ENCODE measurements at places on chromosomes 11 and 22. TPM values are rescaled to one million over a fixed set of nuclear protein-coding genes. Genes with fewer than 3 reads are reported as not detected.
A peak's percentile ranks its signal among the peaks of the same experiment; 100 is the strongest.

- no peaks in the 10 kb centered on the region for H3K36me3 ChIP-seq
- H3K27me3 ChIP-seq, result no peaks in the 10 kb centered on the region
- H3K4me3 ChIP-seq, result no peak overlapping the region
- H3K4me1 ChIP-seq, result peaks cover 6% of the 10 kb centered on the region
Observed at GRCh38 chr11:83628622-83629355, 342.6 kb upstream of the CCDC90B start.

DNA sequence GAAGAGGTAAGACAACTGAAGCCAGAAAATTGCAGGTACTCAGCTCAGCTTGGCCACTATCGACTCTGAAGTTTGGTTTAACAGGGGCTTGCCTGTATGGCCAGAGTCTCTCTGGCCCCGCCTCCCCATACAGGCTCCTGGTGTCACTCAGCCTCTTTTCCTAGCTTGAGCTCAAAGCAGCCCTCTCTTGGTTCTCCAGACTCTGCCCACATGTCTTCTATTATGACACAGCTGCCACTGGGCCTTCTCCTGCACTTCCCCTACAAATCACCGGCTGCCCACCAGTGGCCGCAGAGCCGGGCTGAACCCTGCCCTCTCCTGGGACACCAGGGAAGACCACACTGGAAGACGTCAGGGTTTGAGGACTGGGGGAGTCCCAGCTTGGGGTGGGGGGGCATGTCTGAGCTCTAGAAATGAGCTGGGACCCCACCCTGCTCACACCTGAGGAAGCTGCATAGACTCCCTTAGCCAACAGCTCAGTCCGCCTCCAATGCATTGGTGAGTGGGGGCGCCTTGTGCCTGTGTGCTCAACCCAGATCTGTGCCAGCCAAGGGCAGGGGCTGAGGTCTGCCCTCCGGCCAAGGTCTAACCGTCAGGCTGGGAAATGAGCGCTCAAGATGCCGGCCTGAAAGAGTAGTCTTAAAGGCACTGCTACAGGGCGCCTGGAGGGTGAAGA, 94.4 kb upstream of the LMO1 start:
- H3K27me3 ChIP-seq, result peaks cover 3% of the 10 kb centered on the region
- H3K4me3 ChIP-seq, result no peak overlapping the region
- no peaks in the 10 kb centered on the region for H3K36me3 ChIP-seq
- DNase-seq, result no peak
- H3K27ac ChIP-seq, result no peak overlapping the region

- no peaks in the 10 kb centered on the region for H3K36me3 ChIP-seq
- H3K4me3 ChIP-seq, result no peak overlapping the region
- H3K27ac ChIP-seq, result no peak overlapping the region
- H3K27me3 ChIP-seq, result peaks cover 4% of the 10 kb centered on the region
- no peak for DNase-seq
Observed at GRCh38 chr11:69910519-69911309, 91.5 kb upstream of the FGF3 start.

Gene TMEM151A
- not detected for total RNA-seq

Gene OR51B5
- 0.82 TPM for total RNA-seq

GRCh38 chr11:111413849-111414248, 34.8 kb upstream of the POU2AF1 start:
- H3K4me3 ChIP-seq, result no peak overlapping the region
- H3K4me1 ChIP-seq, result peaks cover 16% of the 10 kb centered on the region
- no peak for DNase-seq
- no peak overlapping the region for H3K27ac ChIP-seq
- H3K36me3 ChIP-seq, result no peaks in the 10 kb centered on the region

- DNase-seq, result no peak
- no peaks in the 10 kb centered on the region for H3K27me3 ChIP-seq
- no peak overlapping the region for H3K4me3 ChIP-seq
- no peak overlapping the region for H3K27ac ChIP-seq
Observed at GRCh38 chr11:116986521-116987105, 111.6 kb downstream of the SIK3 start.

- H3K4me3 ChIP-seq, result no peak overlapping the region
- H3K36me3 ChIP-seq, result no peaks in the 10 kb centered on the region
- no peak overlapping the region for H3K27ac ChIP-seq
- H3K4me1 ChIP-seq, result peaks cover 9% of the 10 kb centered on the region
- DNase-seq, result no peak
- H3K27me3 ChIP-seq, result no peaks in the 10 kb centered on the region
Observed at GRCh38 chr11:24636291-24636629, 139.4 kb downstream of the LUZP2 start.

GRCh38 chr11:80958987-80959386, 1518.2 kb upstream of the TENM4 start:
- H3K4me1 ChIP-seq, result no peaks in the 10 kb centered on the region
- H3K36me3 ChIP-seq, result no peaks in the 10 kb centered on the region
- DNase-seq, result no peak
- H3K27ac ChIP-seq, result no peak overlapping the region
- H3K4me3 ChIP-seq, result no peak overlapping the region

DNA sequence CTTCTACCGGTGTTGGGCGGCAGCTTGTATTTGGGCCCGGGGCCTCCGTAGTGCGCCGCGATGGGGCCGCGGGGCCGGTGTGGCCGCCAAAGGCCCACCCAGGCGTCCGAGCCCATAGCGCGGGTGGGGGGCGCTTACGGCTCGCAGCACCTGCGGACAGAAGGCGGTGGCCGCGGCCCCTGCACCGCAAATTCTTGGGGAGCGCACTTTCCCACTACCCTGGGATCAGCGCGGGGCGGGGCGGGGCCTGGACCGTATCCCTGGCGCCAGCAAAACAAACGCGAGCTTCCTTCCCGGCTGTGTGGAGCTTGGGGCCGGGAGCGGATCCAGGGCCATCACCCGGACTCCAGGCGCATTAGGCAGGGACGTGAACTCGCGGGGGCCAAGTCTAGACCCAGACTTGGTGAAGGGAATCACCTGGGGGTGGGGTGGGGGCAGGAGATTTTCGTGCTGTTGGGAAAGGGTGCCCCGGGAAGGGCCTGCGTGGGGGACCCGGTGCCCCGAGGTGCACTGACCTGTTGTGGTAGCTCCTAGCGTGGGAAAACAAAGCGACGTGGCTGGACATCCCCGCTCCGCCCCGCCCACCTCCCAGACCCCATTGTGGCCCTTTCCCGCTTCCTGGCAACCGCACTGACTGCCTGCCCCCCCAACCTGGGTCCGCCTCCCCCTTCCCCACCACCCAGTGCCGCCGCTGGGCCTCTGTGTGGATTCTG, 2.3 kb upstream of the TYMP start:
- peaks cover 8% of the 10 kb centered on the region for H3K4me1 ChIP-seq
- H3K27ac ChIP-seq, result peak overlapping the region; percentile 66
- peak overlapping the region; percentile 77 for H3K4me3 ChIP-seq
- peaks cover 27% of the 10 kb centered on the region for H3K27me3 ChIP-seq

Gene LIPT2
- 6.5 TPM for total RNA-seq

GRCh38 chr22:48959496-48959895, 868.2 kb downstream of the BRD1 start:
- no peak for DNase-seq
- peaks cover 3% of the 10 kb centered on the region for H3K36me3 ChIP-seq
- no peak overlapping the region for H3K27ac ChIP-seq
- H3K4me3 ChIP-seq, result no peak overlapping the region
- H3K4me1 ChIP-seq, result peaks cover 29% of the 10 kb centered on the region

- no peak overlapping the region for H3K27ac ChIP-seq
- H3K27me3 ChIP-seq, result peaks cover 3% of the 10 kb centered on the region
- peaks cover 27% of the 10 kb centered on the region for H3K4me1 ChIP-seq
- H3K36me3 ChIP-seq, result peaks cover 4% of the 10 kb centered on the region
- H3K4me3 ChIP-seq, result no peak overlapping the region
Observed at GRCh38 chr11:120385110-120385509, 48.9 kb downstream of the ARHGEF12 start.

DNA sequence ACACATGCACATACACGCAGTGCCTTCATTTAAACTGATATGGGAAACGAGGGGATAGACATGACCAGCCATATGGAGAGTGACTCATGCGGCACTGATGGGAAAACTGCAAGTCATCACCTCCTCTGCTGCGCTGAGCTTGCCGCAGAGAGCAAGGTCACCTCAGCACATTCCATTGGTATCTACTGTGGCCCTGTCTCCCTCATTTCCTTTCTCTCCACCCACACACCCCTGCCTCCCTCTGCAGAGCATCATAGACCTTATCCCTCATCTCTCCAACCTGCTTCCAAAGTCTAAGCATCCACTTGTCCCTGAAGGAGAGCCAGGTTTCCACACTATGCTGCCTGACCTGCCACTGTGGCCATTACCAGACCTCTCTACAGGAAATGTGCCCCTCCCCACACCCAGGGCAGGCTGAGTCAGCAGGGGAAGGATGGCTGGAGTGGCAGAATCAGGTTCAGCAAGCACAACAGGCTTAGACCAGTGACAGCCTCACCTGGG, 116.9 kb upstream of the SNX19 start:
- no peaks in the 10 kb centered on the region for H3K36me3 ChIP-seq
- H3K4me1 ChIP-seq, result peaks cover 5% of the 10 kb centered on the region
- DNase-seq, result no peak
- no peak overlapping the region for H3K4me3 ChIP-seq
- peaks cover 2% of the 10 kb centered on the region for H3K27me3 ChIP-seq
- no peak overlapping the region for H3K27ac ChIP-seq

GRCh38 chr11:129278586-129279319, 86.6 kb upstream of the ARHGAP32 start:
- peak overlapping the region; percentile 89 for H3K4me3 ChIP-seq
- H3K27ac ChIP-seq, result no peak overlapping the region
- H3K36me3 ChIP-seq, result no peaks in the 10 kb centered on the region
- peak; percentile 21 for DNase-seq

DNA sequence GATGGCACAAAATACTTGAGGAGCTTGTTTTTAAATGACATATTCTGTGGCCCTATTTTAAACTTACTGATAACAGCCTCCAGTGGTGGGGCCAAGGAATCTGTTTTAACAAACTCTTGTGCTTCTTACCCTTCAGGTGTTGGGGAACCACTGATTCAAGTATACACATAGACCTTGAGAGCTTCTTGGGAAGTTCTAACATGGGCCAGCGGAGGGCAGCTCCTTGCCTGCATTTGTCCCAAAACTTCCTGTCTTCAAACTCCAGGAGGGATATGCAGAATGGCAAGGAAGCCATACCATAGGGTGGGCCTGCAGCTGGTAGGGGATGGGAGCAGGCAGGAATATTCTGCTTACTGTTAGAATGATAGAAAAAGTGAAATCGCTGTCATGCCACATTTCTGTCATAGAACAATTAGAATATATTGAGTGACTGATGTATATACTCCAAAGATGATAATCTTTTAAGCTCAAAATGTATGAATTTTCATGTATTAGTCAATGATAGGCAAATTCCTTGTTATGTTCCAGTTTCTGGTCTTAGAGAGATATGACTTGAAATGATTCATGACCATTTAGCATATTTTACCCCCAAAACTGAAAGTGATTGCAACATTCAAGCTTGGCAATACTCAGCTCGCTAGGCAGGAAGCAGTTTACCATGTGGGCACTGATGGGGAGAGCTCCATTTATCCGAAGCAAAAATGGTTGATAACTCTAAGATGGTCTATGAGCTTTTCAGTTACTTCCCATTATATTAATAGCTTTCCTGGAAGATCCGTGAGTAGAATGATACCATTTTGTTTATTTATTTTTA, 9.2 kb downstream of the EXT2 start:
- H3K36me3 ChIP-seq, result peaks cover 12% of the 10 kb centered on the region
- peaks cover 5% of the 10 kb centered on the region for H3K4me1 ChIP-seq
- no peak overlapping the region for H3K4me3 ChIP-seq
- DNase-seq, result peak; percentile 17
- peaks cover 2% of the 10 kb centered on the region for H3K27me3 ChIP-seq
- H3K27ac ChIP-seq, result no peak overlapping the region

DNA sequence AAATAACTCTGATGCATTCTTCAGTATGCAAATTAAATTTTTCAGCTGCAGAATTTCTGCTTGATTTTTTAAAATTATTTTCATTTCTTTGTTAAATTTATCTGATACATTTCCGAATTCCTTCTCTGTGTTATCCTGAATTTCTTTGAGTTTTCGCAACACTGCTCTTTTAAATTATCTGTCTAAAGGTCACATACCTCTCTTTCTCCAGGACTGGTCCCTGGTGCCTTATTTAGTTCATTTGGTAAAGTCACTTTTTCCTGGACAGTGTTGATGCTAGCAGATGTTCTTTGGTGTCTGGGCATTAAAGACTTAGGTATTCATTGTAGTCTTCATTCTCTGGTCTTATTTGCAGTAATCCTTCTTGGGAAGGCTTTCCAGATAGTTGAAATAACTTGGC, 577.4 kb upstream of the LUZP2 start:
- no peaks in the 10 kb centered on the region for H3K27me3 ChIP-seq
- H3K27ac ChIP-seq, result no peak overlapping the region
- no peak for DNase-seq
- peaks cover 3% of the 10 kb centered on the region for H3K4me1 ChIP-seq

DNA sequence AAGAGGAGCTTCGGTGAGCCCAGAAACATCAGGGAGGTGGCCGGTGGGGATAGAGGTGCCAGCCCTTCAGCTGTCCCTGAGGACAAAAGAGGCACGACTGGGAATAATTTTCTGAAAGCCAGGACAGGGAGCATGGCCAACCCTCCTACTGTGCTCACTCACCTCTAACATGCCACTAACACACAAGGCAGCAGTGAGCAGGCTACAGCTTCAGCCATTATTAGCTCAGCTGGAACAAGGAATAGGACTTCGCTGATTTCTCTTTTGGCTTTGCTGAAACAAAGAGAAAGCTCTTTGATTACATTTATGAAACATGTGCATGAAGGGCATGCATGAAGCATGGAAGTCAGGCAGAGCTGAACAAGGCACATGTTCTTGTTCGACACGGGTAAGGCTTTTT, 12.1 kb upstream of the OR10A5 start:
- DNase-seq, result no peak
- H3K4me3 ChIP-seq, result no peak overlapping the region
- H3K27me3 ChIP-seq, result no peaks in the 10 kb centered on the region
- H3K36me3 ChIP-seq, result no peaks in the 10 kb centered on the region
- H3K27ac ChIP-seq, result no peak overlapping the region

- DNase-seq, result no peak
- H3K4me3 ChIP-seq, result no peak overlapping the region
- peaks cover 8% of the 10 kb centered on the region for H3K27me3 ChIP-seq
- H3K36me3 ChIP-seq, result peaks cover 26% of the 10 kb centered on the region
- peaks cover 64% of the 10 kb centered on the region for H3K4me1 ChIP-seq
Observed at GRCh38 chr22:29831186-29831921, 6.7 kb downstream of the ASCC2 start.

DNA sequence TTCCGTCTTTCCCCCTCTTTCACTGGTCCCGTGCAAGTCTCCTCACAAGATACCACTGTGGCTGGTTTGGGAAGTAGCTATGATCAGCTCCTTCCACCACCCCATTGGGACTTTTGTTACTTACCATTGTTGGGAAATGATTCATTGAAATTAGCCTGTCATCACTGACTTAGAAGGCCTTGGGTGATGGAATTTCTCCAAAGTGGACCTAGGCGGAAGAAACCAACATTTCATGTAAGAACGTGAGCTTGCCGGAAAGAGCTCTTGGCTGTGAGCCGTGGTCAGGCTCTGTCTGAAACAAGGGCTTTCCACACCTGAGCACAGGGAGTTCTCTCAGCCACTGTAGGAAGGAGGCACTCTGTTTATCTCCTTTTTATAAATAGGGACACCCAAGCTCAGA, 23.5 kb upstream of the CRYBB3 start:
- H3K36me3 ChIP-seq, result peaks cover 58% of the 10 kb centered on the region
- peaks cover 6% of the 10 kb centered on the region for H3K27me3 ChIP-seq
- DNase-seq, result no peak
- no peaks in the 10 kb centered on the region for H3K4me1 ChIP-seq
- no peak overlapping the region for H3K4me3 ChIP-seq
- no peak overlapping the region for H3K27ac ChIP-seq

- no peak overlapping the region for H3K4me3 ChIP-seq
- H3K27me3 ChIP-seq, result peaks cover 7% of the 10 kb centered on the region
- H3K27ac ChIP-seq, result peak overlapping the region; percentile 70
Observed at GRCh38 chr22:29195964-29196666, 9.6 kb upstream of the EMID1 start.
